ENCODE measurements at places on chromosomes 3 and 15.

DNA sequence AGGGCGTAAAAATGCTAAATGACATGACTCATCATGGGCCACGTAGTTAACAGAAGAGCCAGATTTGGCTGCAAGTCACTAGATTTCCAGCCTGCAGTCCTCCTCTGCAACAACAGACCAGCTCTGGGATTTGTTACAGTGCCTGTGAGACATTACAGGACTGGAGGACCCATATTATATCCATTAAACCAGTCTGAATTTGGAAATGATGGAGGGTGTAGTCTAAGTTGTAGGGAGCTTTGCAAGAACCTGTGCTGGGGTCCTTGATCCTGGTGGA, 10.8 kb downstream of the ZNF774 start:
- DNase-seq, result no peak

GRCh38 chr15:65028338-65028737, 1.1 kb downstream of the MTFMT start:
- DNase-seq, result no peak

DNA sequence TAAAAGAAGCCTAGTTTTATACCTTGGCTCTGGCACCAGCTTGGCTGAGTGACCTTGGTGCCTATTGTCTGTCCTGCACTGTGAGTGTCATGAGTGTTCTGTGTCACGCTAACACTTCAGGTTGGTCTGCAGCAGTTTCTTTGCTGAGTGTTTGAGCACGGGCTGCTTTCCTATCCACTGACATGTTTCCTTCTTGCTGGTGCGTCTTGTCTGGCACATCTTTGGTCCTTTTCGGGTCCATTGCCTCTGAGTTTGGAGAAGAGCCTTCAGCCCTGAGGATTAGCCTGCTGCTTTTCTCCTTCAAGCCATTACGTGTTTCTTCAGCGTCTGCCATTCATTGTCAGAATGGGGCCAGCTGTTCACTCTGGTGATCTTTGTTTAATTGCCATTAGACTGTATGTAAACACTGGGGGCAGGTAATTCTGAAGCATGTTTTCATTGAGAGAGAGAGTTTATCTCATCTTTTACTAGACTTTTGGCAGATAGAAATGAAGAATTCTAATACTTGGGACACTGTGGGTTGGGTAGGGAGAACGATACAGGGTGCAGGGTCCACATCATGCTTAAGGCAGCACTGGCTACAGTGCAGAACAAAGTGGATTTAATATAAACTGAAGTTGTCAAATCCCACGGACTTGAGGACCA, 55.5 kb downstream of the LRRC28 start:
- no peak for DNase-seq

- no peak for DNase-seq
Observed at GRCh38 chr3:172221547-172221946, 182.2 kb downstream of the FNDC3B start.

GRCh38 chr3:5194801-5195509, 7.4 kb downstream of the EDEM1 start:
- DNase-seq, result no peak

GRCh38 chr15:43440721-43441281, 52.2 kb downstream of the TP53BP1 start:
- DNase-seq, result no peak

DNA sequence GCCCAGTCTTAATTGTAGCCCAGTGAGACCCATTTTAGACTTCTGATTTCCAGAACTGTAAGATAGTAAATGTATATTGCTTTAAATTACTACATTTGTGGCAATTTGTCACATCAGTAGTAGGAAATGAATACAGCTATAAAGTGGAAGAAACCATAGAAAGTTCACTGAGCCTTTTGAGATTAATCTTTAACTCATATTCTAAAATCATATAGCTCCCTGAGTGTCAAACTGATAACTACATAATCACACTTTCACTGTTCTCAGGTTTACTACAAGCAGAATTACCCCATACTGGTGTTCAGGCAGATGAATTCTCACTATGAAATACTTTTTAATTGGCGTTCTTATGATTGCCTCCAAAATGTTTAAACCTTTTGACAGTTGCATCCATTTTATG, 42.8 kb downstream of the CNTN4 start:
- DNase-seq, result no peak

- DNase-seq, result no peak
Observed at GRCh38 chr15:76006136-76006778, 6.0 kb downstream of the NRG4 start.

DNA sequence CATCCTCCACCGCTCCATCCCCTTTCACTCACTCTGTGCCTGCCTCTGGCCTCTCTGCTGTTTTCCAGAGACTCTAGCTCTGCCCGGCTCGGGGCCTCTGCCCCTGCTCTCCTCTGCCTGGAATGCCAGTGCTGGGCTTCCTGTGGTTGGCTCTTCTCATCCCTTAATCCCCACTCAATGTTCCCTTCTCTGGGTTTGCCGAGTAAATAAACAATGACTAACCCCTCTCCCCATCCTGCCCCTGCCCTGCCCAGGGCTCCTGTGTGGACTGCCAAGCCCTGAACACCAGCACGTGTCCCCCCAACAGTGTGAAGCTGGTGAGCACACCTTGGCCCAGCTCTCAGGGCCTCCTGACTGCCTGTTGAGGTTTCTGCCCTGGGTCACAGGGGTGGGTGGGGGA, 12.2 kb downstream of the STAB1 start:
- DNase-seq, result no peak

GRCh38 chr3:190384309-190384756, 3.6 kb upstream of the CLDN16 start:
- DNase-seq, result no peak

GRCh38 chr3:87375231-87375682, 98.9 kb upstream of the POU1F1 start:
- DNase-seq, result no peak

DNA sequence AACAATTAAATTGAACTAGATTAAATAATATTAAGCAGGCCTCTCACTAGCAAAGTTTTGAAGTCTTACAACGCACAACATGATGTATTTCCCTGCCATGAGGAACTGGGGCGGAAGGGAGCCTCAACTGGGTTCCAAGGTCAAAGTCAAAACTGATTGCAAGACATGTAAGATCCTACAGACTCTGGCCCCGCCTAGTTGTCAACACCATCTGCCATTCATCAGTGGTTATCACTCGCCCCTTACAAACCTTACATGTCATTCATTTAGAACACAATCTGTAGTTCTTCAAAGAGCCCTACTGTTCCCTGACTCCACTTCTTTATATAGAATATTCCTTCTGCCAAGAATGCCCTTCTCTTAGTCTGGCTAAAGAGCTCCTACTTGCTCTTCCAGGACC, 10.0 kb downstream of the ATP13A3 start:
- no peak for DNase-seq

DNA sequence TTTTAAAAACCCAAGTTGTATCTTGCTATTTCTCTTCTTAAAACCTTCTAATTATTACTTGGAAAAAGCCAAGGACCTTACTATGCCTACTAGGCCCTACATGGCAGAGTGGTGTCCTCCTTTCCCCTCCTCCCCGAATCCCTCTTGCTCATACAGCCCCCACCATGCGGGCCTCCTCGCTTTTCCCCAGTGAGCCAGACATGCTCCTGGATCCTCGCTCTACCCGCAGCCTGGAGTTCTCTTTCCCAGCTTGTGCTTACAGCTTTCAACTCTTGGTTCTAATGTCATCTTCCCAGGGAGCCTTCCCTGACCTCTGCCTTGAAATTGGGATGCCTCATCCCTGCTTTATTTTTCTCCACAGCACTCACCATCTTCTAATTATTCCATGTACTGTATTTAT, 111.8 kb upstream of the TLE3 start:
- no peak for DNase-seq

GRCh38 chr15:63986185-63986680, 60.1 kb downstream of the DAPK2 start:
- no peak for DNase-seq

GRCh38 chr3:107806536-107806935, 283.8 kb downstream of the BBX start:
- DNase-seq, result no peak

- no peak for DNase-seq
Observed at GRCh38 chr15:77753281-77753873, 120.7 kb upstream of the LINGO1 start.

DNA sequence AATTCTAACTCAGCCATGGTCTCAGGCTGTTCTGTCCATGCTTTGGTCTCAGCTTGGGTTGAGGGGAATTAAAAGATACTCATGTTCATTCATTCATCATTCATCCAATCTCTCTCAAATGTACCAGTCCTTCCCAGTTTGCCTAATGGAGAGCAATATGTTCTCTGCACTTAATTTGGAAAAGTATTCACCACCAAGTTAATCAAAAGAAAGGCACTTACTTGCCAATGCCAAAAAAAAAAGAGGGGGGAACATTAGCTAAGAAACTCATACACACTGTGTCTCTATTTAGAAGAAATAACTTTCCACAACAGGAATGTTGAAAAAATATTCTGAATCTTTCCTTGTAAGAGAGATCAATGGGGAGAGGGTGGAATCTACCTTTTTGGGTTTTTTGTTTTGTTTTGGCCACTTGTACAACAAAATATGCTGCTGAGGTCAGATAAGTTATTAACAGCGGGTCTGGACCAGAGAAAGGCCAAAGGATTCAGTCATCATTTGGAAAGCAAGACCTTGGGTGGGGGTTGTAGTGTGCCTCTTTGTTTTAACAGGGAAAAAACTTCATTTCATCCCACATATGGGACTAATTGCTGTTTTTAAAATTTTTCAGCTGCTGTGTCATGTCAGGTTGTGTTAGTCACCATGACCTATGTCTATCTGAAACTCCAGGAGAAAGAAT, 152.3 kb downstream of the FBN1 start:
- DNase-seq, result no peak

- no peak for DNase-seq
Observed at GRCh38 chr15:64645995-64646394, 129.4 kb downstream of the RBPMS2 start.

DNA sequence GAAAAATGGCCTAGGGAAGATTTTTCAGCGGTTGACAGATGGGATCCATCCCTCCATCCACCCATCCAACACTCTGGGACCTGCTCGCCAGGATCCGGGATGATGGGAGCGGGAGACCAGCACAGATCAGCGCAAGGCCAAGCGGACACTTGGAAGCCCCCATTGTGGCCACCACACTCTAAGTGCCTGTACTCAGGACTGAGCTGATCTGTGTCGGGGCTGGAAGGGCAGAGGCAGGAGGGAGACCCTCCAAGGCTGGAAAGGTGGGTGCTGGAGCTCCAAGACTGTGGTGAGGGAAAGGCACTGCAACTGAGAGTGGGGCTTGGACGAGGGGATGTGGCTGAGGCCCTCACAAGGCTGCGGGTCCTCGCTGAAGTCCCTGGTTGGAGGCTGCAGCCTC, 91.8 kb upstream of the TRPM1 start:
- DNase-seq, result no peak

- no peak for DNase-seq
Observed at GRCh38 chr15:54840621-54841398, 355.9 kb downstream of the RSL24D1 start.

GRCh38 chr3:48202632-48203031, 14.4 kb upstream of the CDC25A start:
- no peak for DNase-seq

GRCh38 chr3:25184641-25185250, 243.3 kb upstream of the RARB start:
- no peak for DNase-seq

DNA sequence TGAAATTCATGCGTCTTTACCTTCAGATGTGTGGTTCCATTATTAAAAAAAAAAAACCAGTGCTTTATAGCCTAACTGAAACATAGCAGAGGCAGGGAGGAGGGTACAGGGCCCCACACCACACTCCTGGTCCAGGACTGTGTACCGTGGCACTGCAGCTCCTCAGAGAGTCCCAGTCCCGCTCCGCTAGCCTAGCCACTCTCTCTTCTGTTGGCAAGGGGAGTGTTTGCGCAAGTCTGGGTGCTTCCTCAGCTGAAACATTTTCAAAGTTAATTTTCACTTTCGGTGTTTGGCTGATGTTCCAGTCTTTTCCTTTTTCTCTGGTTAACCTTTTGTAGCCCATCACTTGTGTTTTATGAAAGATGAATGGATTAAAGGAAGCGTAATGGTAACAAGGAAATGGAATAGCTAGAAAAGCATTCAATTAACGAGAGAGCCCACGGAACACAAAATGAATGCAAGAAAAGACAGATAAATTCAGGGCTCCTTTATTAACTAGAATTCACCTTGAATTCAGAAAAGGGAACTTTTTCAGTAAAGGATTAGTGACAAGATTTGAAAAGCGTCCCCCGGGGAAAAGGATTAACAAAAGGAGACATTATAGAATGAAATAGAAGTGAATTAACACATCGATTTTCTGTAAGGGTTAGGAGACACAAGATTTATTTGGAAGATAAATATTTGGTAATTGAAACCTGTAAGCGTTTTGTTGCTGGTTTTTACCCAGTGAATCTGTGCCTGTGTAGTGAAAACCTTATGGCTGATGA, 177.0 kb downstream of the CACNA2D3 start:
- DNase-seq, result no peak

DNA sequence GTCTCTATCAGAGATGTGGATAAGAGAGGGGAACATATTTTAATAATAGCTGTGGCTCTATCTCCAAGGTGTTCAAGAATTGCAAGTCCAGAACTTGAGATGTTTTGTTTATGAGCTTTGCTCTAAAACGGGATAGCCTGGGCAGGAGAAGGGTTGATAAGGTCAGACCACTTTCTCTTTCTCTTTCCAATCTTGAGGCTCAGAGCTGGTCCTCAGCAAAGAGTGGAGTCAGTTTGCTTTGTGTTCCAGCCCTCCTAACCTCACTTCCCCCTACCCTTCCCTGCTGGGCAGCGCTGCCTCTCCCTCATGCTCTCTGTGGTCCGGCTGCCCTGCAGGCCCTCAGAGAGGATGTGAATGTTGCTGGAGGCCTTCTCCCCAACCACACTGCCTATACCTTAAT, 13.8 kb downstream of the KLHL6 start:
- DNase-seq, result no peak

DNA sequence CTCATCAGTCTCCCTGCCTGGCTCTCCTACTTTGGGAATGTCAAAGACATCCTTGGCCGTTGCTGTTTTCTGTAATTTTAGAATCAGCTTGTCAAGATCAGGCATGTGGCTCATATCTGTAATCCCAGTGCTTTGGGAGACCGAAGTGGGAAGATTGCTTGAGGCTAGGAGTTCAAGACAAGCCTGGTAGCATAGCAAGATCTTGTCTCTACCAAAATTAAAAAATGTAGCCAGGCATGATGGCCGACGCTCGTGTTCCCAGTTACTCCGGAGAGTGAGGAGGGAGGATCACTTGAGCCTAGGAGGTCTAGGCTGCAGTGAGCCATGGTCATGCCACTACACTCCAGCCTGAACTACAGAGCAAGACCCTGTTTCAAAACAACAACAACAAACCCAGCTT, 144.0 kb upstream of the ATP10A start:
- no peak for DNase-seq

DNA sequence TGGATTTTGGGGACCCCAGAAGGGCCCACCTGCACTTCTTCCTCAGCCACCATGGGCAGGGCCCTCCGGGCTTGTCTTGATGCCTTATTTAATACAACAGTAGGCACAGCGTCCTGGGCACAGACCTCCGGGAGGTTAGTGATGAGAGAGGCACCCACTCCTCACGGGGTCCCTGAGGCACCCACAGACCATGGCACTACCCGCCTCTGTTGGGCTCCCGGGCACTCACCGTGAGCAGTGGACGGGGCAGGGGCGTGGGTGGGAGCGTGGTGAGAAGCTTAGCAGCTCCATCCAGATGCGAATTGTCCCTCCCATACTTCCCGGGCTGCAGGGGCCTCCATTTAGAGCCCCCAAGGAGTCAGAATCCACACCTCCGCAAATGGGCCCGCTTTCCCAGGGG, 317 bp upstream of the MESP2 start:
- no peak for DNase-seq
